Fibroblast of the aortic adventitia (primary cell): ENCODE measurements at places on chromosomes 2 and 18. TPM values are rescaled to one million over a fixed set of nuclear protein-coding genes. Genes with fewer than 3 reads are reported as not detected.
A peak's percentile ranks its signal among the peaks of the same experiment; 100 is the strongest.

DNA sequence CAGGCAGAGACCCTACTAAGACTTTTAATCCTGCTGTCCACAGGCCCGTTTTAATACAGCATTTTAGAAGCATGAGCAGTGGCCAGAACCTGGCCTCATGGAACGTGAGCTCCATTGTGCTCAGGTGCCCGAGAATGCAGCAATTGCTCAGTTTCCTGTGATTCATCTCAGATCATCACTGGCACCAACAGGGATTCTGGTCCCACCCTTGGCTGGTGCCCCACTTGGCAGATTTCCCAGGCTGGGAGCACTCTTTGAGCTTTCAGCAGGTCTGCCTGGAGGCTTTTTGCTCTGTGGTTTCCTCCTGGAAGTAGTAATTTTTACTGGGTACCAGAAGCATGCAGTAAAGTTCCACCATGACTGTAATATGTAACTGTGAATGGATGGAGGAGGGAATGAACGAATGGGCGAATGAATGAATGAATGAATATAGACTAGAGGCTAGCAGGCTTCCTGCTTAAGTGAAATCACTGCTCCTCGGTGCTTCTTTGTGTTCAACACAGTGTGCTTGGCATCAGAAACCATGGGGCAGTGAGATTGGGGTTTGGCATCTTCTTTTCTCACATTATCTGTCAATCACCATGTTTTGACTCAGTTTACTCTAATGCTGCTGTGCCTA lies 312.9 kb downstream of the PRKCE start:
- DNase-seq: peak; percentile 97

INHA gene
- 0.18 and 2.0 TPM in 2 replicates for total RNA-seq

ESPNL gene
- 1.4 and 2.4 TPM in 2 replicates for total RNA-seq

- DNase-seq: no peak
These were observed 235.3 kb upstream of the ERBB4 start for GRCh38 chr2:212773808-212774339.

DNA sequence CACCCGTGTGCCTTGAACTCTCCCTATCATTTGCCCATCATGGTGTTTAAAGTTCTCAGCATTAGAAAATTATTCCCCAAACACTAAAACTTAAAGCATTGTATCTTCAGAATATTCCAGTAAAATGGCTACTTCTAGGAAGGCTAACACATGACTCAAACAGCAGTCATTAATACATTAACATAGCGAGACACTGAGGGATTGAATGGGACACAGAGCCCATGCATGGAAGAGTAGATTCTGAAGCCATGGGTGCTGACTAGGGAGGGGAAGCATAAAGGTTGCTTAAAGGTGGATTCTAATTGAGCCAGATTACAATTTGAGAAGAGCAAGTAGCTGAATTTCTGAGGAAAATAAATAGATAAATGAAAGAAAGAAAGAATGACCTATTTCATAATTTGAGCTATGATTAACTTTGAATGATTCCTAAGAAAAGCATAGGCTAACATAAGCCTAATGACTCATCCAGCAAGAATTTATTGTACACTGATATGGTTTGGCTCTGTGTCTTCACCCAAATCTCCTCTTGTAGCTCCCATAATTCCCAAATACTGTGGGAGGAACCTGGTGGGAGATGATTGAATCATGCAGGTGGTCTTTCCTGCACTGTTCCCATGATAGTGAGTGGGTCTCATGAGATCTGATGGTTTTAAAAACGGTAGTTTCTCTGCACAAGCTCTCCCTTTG lies 79.8 kb upstream of the PIK3C3 start:
- DNase-seq: peak; percentile 35

DNA sequence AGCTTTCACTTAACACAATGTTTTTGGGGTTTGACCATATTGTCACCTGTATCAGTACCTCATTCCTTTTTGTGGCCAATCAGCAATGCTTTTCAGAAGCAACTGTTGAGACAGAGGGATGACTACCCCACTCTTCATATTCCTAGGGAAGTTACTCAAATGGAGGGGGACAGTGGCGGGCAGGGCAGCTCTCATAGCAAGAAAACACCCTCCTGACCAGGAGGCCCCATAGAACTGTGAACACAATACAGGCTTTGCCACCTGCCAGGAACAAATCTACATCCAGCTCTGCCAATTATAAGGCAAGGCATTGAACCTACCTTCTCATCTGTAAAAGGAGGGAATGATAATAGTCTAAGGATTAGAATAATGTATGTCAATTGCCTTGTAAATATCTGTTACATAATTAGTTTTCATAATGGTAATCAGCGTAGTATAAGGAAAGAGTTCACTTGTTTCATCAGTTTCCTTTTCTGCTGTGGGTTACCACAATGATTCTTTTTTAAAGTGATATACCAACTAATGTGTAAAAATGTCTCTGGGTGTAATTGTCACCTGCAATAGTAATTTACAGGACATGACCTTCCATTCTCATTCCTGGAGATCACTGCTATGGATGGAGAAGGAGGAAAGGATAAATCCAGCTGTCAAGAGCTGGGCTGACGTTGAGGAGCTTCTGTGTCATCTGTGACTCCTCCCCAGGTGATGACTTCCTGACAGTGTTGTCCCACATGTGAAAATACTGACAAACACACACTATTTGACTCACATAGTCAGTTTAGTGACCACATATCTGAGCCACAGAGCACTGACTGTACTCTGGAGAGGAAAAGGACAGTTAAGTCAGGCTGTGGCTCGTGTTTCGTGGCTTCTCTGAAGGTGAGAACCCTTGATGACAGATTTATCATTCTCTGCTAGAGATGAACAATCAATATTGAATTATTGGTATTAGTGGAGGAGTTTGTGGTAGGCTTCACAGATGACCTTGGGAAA lies 13.5 kb downstream of the ALPK2 start:
- DNase-seq: no peak

DNA sequence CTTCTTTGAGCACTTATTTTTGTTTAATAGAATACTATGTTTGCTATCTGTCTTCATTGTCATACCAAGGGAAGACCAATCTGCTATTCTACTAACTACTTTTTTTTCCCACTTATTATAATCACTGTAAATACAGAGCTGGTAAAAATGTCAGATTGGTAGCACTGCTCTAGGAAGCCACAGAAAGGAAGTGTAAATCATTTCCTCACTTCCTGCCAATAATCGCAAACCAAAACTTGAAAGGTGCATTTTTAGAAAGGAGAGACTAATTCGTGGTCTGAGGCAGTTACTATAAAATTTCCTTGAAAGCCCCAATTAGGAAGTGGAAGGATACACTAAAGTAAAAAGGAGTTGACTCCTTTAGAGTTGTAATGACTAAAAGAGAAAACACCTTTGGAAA lies 13.9 kb upstream of the THSD7B start:
- DNase-seq: no peak

ANKRD62 gene
- total RNA-seq: not detected in 2 replicates

- DNase-seq: no peak
These were observed 37.0 kb downstream of the HK2 start for GRCh38 chr2:74870951-74871350.

- peak; percentile 13 for DNase-seq
These were observed 76.3 kb downstream of the DDX1 start for GRCh38 chr2:15667809-15668556.

GCC2 gene
- total RNA-seq: 42.8 and 50.0 TPM in 2 replicates

SH2D6 gene
- total RNA-seq: 0.27 TPM in 1 of 2 replicates, not detected in the other

GRCh38 chr2:196598412-196598811 lies 41.1 kb upstream of the CCDC150 start:
- no peak for DNase-seq

GRCh38 chr18:77111449-77111848 lies 21.1 kb downstream of the MBP start:
- no peak for DNase-seq

SLC9A4 gene
- total RNA-seq: not detected in 2 replicates

NEU2 gene
- total RNA-seq: not detected in 2 replicates

IL1RL1 gene
- 4.9 and 8.2 TPM in 2 replicates for total RNA-seq

DNA sequence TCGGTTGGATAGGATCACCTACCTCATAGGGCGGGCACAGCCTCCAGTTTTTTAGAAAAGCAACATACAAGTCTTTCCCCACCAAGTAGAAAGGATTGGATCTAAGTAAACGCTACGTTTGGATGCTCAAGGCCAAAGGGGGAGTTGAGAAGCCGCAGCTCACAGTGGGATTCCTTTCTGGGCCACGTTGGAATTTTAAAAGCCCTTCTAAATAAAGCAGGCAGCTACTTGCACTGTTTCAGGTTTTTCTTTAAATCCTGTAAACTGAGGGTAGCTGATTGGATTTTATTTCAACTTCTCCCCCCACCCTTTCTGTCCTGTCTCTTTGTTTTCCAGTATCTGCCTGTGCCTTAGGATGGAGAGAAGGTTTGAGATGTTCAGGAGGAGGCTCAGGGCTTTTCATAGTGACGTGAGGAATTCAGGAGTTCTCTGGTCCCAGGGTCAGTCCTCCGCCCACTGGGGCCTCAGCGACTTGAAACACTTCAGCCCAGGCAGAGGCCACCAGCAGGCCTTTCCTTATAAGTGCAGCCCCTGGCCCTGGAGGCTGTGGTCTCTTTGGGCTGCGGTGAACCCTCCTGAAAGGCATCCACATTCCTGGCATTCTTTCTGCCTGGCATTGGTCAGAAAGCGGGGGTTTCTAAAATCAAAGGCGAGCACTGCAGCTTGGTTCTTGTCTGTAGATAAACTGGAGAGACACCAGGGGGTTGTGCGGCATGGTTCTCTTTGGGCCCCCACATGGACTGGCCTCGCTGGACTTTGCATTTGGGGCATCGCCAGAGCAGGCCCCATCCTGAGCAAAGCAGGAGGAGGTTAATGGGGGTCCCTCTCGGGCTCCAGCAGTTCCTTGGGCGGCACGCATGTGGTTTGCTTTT lies 44.5 kb downstream of the SH3BP4 start:
- peak; percentile 45 for DNase-seq

DNA sequence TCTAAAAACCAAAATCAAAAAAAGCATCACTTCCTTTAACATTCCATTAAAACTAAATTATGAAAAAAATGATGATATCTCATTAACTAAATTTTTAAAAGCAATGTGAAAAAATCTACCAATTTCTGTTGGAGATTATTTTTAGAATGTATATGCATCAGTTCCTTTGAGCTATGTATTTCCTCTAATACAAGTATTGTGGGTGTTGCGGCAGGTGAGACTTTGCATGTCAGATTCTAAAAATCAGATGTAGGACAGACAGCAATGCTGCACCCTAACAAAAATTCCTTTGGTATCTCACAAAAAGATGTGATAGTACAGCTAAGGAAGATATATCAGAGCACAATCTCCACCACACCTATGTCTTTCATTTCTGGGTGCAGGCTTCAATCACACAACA lies 6.8 kb downstream of the MBD2 start:
- DNase-seq: no peak

DNA sequence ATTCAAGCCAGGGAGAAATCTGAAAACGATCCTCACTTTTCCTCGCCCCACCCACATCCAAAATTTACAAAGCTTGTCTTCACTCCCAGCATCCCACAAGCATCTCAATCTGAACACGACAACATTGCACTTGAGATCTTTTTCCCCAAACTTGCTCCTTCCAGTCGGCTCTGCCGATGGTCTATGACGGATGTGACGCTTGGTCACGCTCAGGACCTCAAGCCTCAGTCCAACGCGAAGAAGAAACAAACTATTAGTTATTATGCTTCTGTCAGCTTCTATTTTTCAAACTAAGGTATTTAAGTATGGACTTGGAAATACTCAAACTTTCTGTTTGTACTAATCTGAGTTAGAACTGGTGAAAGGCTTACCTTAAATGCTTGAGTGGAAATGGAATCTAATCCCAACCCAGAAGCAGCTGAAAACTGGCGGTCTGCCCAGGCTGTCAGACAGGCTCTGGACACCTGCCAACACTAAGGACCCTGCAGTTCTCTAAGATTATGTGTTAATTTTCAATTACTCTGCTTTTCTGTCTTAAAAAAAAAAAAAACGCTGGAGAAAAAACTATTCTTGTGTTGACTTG lies 132.1 kb upstream of the DNMT3A start:
- peak; percentile 36 for DNase-seq

CAPN13 gene
- total RNA-seq: not detected in 2 replicates

DNA sequence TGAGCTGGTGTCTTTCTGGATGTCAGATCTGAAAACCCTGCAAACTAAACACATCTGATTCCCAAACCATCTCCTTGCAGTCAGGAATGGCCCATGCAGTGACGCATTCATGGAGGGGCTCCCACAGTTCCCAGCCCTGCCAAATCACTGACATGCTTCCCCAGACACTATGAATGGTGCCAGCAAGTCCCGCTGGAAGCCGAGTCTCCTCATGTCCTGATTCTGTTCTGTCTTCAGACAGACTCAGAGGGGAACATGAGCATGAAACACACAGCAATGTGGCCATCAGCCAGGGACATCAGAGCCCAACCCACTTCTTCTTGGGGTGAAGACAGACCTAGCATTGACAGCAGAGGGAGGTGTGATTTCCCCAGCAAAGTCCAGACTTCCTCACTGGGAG lies 83.7 kb downstream of the TTC32 start:
- no peak for DNase-seq

DNA sequence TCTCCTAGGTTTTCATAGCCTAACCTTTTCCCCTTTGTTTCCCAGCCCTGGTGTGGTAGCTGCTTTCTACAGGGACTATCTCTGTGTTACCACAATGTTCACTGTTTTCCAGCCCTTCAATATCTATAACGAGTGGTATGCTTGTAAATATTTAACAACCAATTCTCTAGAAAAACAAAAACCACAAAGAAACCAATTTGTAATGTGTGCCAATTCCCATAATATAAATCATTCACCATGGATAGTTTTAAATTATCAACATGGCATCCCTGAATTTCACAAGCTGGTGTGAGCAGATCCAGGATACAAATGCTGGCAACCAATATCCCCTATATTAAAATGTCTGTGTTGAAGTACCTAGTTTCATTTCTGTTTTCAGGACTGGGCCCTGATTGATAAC lies 207.5 kb upstream of the FBXO11 start:
- no peak for DNase-seq

HOXD4 gene
- total RNA-seq: 1.1 TPM in 1 of 2 replicates, not detected in the other

DNA sequence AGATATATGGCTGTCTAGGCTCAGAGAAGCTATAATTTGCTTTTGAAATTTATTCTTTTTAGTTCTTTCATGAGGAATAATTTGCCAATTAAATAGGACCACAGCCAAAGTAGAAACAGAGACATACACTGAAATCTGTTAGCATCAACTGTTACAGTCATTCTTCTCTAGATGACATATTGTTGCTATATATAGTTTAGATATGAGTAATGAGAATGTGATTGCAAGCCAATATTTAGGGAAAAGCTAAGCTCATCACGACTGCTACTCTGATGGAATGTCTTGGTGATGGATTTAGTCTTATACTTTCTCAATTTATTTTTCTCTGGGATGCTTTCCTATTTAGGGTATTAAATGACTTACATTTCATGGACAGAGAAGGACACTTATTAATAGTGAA lies 259.1 kb downstream of the LNPK start:
- peak; percentile 13 for DNase-seq

FAM237A gene
- total RNA-seq: not detected in 2 replicates

GRCh38 chr2:238225911-238226697 lies 13.7 kb downstream of the HES6 start:
- peak; percentile 51 for DNase-seq

METTL21A gene
- total RNA-seq: 11.1 and 15.9 TPM in 2 replicates

LMAN1 gene
- 182 and 207 TPM in 2 replicates for total RNA-seq
